ENCODE measurements at places on chromosomes 4 and X.

- DNase-seq, result no peak
Measured at GRCh38 chrX:15146515-15146914, 123.4 kb downstream of the ASB9 start.

GRCh38 chr4:38176165-38176564, 216.0 kb downstream of the PTTG2 start:
- DNase-seq, result no peak

- DNase-seq, result no peak
Measured at GRCh38 chr4:7737752-7738457, 201.8 kb downstream of the AFAP1 start.

DNA sequence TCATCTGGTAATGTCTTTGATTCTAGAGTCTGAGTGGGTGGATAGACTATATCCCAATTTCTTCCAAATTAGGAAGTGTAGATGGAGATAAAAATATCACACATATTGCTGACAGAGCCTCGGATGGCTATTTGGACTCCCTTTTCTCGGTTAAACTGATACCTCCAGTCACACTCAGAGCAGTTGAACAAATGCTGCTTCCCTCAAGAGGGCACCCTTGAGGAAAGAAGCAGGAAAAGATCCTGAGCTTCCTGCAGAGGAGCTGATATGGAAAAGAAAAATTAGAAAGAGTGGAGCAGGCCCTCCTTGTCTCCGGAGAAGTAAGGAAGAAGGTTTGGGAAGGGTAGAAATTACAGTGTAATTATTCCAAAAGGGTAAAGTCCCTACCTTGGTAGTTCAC, 96.2 kb upstream of the CCSER1 start:
- DNase-seq, result no peak

- DNase-seq, result no peak
Measured at GRCh38 chr4:22531311-22532019, 15.6 kb upstream of the ADGRA3 start.

DNA sequence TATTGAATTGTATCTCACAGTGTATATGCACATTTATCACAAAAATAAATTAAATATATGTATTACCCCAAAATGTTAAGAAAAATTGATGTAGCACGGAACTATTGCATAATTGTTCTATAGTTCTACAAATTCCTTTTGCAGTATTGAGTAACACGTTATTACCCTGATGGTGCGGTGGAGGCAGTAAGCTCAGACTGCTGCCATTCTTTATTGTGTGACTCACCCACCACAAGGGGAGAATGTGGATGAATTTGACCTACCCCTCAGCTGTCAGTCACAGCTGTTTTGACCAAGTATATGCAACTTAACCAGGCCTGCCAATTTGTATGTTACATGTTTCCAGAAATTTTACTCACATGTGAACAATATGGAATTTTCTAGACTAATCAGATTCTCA, 506.6 kb downstream of the SH3BGRL start:
- DNase-seq, result no peak

GRCh38 chrX:105263801-105264200, 43.3 kb upstream of the TEX13A start:
- no peak for DNase-seq

DNA sequence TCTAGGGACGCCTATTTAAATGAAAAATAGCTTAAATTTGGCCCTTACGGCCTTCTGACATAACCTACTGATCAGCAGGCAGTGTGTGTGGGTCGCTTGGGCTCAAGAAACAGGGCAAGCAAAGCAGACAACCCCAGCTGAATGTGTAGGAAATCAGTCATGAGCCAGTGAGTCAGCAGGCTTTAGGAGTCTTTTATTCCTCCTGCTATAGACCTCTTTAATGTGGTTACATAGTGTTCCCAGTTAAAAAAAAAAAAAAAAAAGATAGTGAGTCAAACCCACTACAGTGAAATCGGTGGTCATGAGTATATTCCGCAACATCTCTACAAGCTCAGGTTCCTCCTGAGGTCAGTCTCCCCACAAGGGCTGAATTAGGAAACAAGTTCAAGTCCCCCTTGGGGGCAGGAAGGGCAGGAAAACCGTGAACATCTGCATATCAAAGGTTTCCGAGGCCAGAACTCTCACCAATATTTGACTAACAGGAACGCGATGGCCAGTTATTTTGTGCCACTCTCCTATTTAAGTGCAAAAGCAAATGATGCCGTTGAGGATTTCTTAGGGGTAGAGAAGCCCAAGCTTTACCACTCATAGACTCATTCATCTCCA, 32.7 kb downstream of the ACSL1 start:
- no peak for DNase-seq

DNA sequence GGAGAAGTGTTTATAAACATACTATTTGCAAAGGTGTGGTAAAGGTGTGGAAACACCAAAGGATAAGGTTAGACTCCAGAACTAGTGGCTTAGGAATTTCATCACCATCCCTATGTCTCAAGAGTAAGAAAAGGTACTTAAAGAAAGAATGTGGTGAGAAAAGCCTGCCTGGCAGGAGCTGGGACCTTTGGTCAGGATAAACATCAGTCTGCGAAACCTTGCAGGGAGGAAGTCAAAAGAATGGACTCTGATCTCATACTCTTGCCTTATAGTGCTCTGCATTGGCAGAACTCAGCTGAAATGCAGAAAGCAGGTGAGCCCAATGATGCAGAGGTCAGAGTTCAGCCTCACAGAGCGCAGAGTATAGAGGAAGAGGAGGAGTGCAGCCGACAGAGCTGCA, 97.2 kb upstream of the NR3C2 start:
- no peak for DNase-seq

- no peak for DNase-seq
Measured at GRCh38 chr4:107777890-107778289, 46.8 kb upstream of the SGMS2 start.

DNA sequence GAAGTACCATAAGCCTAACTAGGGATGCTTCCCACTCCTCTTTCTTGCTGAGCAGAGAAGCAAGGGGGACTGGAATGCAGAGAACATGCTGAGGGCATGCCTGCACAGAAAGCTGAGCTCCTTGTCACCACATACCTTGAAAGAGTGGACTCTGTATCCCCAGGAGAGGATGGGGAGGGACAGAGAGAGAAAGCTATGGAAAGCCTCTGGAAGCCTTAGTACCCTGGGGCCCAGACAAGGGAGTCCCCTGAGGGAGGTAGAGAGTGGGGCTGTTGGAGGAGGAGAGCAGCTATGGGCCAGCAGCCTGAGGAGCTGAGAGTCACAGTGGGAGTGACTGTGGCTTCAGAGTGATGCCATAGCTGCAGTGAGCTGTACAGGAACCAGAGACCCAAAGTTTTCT, 77.9 kb downstream of the RTL9 start:
- no peak for DNase-seq

DNA sequence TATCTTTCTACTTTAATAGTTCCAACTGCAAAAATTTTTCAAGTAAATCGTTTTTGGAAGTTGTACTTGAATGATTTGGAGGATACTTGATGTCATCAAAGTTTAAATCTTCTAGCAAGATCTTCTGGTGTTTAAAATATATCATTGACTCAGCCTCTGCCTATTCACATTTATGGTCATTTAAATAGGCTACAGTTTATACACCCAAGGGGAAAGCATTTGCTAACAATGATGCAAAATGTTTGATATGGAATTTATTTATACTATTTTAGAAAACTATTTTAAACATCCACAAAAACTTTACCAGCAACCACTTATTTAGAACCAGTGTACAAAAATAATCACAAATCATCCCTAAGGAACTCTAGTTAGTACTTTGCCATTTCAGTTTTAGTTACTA, 123.3 kb upstream of the STIM2 start:
- DNase-seq, result no peak

DNA sequence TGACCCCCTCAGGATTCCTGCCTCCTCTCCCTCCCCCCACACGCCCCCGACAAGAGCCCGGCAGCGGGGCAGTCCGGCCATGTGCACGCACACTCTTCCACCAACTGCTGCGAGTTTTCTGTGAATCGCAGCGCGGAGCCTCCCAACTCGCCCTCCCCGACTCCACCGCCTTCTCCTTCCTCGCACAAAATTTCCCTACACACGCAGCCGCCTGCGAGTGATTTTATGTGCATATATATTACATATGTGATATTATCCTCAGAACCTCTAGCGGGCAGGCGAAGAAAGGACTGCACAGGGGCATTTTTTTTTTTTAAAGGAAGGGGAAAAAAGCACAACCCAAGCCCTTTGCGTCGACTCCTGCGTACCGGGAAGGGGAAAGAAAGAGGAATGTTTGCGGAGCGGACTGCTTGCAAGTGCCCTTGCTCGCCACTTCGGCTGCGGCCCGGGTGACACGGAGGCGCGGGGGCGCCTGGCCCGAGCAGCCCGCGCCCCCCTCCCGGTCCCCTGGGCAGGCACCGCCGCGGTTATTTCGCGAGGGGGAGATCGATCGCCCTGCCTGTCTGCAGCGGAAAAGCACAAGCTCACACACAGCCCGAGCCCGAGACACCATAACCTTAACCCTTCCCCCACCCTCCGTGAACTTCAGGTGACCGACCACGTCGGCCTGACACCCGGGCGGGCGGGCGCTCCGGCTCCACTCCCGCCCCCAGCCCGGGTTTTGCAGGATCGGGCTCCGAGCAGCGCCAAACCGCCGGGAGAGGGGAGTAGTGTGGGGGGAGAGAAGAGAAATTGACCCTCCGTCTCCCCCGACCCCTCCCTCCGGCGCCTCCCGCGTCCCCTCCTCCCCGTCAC, 2.3 kb downstream of the ZNF827 start:
- DNase-seq, result peak; percentile 20

GRCh38 chr4:118981171-118981838, 92.7 kb downstream of the SYNPO2 start:
- no peak for DNase-seq

GRCh38 chr4:2828758-2829181, 14.9 kb upstream of the ADD1 start:
- no peak for DNase-seq

DNA sequence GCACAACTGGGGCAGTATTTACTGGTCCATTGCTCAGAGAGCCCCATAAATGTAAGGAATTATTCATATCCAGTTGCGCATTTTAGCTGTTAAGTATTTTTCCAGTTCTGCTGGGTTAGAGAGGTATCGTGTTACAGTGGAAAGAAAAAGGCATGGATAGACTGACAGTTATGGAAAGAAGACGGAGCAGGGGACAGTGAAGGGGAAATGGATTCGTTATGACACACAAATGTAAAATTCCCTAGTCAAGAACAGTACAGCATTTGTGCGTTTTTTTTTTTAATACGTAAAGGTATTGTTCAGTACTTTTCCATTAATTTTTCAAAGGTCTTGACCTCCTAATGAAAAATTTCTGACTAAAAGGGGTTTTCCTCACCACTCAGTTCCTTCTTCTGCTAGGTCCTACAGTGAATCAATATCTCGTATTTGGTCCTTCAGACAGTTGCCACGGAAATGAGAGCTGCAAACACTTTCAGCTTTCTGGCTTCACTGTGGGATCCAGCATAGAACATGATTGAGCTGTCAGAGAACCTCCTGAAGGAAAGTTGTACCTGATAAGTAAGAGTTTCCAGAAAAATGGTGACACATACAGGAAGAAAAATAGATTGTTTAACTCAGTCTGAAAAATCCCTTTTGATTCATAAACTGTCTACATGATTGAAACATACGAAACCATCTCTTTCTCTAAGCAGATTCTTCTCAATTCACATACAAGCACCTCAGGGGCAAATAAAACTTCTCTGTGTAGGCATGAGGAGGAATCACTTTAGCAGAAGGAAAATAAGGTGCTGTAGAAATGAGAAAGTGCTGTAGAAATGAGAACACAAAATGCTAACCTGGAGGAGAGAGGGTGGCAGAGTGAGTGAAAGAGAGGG, 21.8 kb upstream of the BBS12 start:
- no peak for DNase-seq

DNA sequence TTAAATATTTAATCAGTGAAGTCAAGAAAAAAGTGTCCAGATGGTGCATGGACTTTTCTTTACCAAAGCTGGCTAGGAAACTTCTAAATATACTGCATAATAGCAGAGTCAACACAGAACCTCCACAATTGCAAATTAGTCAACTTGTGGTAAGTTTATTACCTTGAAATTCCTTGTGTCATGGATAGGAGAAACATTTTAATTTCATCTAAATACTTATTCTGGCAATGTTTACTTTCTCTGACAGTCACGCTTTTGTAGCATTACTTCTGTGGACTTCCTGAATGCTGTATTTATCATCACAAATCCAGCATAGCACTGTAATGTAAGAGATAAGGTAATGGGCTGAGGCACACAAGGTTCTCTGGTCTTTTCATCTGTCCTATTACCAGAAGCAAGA, 2266.1 kb downstream of the PCDH7 start:
- no peak for DNase-seq

DNA sequence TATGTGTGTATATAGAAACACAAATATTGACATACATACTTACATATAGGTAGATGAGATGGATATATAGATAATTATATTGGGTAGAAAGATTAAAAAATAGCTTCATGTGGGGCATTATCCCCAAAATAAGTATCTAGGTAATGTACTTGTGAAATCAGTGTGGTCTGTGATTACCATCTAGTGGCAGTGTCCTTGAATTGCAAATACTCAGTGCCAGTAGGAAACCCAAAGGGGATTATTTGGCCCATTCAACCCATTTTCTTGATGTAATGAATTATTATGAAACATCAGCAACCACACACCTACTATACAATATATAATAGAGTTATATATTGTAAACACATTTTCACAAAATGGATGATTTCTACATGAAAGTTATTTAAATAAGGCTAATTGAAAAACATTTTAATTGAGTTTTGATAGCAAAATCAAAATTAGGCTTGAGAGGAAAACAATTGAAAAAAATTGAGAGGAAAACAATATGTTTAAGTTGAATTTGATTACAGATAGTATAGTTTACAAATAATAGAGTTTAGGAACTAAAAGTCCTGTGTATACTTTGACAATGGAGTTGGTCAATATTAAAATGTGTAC, 389.4 kb downstream of the GALNTL6 start:
- DNase-seq, result no peak

DNA sequence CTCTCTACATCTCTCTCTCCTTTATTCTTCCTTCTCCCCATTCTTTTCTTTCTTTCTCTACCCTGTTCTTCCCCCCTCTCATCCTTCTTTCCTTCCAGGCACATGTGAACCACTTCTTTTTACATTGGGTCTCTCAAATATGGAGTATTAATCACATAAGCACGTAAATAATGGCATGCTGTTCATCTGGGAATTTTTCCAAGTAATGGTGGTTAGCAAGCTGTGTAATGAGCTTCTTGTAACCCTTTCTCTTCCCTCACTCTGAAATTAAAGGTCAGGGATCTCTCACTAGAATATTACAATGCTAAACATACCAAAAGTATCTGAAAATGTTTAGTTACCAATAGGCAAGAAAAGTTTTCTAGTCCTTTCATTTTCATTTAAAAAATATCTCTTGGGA, 239.9 kb upstream of the TEX13A start:
- no peak for DNase-seq

GRCh38 chrX:1316527-1316926, 20.1 kb upstream of the IL3RA start:
- DNase-seq, result no peak

DNA sequence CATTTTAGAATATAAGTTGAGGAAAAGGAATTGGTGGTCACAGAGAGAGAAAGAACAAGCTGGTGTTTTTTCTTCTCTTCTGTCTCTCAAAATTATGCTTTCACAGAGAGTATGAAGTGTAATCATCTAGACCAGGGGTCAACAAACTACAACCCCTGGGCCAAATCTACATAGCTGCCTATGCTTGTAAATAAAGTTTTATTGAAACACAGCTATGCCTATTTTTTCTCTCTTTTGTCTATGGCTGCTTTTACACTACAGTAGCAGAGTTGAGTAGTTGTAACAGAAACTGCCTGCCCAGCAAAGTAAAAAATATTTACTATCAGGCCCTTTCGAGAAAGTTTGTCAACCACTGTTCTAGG, 6.7 kb upstream of the FAM9C start:
- DNase-seq, result no peak

- DNase-seq, result no peak
Measured at GRCh38 chr4:125315576-125316400, 1.0 kb downstream of the FAT4 start.

Data from stimulated activated CD8-positive, alpha-beta memory T cell treated with anti-CD3 and anti-CD28 coated beads, Interleukin-15, amount 100 ng/mL, for 24 hours (primary cell).